ENCODE measurements at places on chromosomes 4 and X.

GRCh38 chr4:112214390-112215264 lies 17.0 kb upstream of the AP1AR start:
- peak; percentile 31 for DNase-seq

- no peak for DNase-seq
Observed at GRCh38 chr4:106104276-106104675, 209.0 kb downstream of the NPNT start.

GRCh38 chrX:68693481-68694434 lies 46.3 kb downstream of the STARD8 start:
- no peak for DNase-seq

- no peak for DNase-seq
Observed at GRCh38 chrX:88828011-88828410, 81.0 kb downstream of the CPXCR1 start.

DNA sequence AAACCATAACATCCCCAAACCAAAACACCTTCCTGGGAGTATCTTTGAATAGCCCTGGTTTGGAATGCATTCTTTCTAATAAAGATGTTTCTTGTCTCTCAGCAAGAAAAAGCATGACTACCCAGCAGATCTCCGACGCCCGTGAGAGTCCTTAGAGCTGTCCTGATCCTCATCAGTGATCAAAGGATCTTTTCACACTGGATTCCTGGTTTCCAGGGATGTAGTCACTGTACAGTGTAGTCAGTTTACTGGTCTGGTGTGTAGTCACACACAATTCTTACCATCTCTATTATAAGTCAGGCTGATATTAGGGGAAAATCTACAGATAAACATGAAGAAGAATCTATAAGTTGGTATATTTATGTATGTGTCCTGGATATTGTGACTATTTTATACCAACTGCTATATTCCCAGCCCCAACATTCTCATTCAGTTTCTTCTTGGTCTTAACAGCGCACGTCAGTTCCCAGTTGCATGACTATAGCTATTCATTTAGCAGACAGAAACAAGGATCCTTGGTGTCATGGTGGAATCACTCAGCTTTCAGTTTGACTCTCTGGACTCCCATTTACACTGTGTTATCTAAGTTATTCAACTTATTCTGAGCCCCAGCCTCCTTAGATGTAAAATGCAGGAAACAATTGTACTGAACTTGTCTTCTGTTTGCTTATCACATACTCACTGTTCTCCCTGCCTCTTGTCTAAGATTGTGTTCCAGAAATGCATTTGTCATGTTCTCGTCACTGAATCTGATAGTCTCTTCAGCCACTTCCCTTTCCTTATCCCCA lies 68.3 kb downstream of the SLIT2 start:
- DNase-seq, result no peak

DNA sequence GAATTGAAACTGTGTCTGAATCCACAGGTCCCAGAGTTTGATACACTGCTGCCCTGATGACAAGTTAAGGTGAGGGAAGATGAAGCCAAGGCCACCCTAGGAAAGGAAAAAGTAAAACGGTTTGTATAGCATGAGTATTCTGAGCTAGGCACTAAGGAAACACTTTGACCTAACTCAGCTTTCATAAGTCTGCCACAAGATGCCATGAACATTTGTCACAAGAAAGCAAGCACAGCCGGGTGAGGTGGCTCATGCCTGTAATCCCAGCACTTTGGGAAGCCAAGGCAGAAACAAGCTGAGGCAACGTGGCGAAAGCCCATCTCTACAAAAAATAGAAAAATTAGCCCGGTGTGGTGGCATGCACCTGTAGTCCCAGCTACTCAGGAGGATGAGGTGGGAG lies 34.2 kb downstream of the ELOVL6 start:
- no peak for DNase-seq

DNA sequence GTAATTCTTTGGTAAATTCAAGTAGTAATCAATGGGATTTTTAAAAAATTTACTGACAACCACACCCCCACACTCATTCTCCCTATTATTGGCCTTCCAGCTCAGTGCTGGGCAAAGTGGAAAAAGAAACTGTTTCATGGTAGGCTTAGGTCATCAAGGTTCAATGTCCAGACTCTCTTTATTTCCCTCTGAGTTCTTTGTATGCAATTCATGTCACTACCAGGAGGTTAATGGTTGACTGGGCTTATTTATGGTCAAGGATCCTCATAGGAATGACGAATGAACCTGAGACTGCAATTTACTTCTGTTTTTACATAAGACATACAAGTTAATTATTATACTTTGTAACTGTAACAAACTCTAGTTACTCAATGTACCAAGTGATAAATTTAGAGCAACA lies 403.2 kb downstream of the KLHL13 start:
- DNase-seq, result no peak

GRCh38 chr4:137896221-137896737 lies 345.9 kb downstream of the SLC7A11 start:
- DNase-seq, result no peak

DNA sequence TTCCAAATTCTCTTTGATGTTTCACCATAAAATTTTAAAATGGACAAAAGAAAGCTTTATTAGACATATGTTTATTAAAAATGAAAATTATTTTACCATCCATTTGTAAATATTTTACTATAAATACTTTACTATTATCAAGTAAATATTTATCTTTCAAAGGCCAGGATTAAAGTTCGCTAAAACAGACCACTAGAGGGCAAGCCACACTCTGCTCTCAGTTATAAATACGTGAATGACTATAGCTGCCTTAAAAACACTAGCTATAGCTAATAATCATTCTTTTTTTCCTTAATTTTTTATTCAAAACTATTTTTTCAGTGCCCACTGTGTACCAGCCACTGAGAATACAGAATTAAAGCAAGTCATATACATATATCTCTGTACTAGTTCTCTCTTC lies 38.6 kb downstream of the UNC5C start:
- no peak for DNase-seq

DNA sequence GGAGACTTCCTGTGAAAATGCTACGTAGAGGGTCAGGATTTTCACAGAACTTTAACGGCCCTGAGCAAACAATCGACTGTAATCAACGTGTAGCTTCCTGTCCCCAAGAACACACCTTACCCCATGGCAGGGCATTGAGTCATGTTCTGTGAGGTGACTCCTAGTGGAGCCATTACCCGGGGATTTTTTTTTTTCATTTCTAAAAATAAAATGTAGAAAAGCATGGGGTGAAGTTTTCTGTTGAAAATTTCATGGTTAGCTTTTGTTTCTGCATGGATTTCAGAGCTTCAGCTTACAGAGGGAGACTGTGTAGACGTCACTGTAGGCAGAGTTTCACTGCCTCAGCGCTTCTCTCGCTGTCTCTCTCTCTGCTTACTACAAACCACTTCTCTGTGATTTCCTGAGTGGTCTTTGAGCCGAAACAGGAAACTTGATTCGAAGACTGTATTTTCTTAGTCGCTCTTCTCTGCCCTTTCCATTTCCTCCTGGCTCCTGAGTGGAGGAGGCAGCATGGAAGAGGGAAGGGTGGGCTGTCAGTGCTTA lies 111.7 kb downstream of the NFKB1 start:
- peak; percentile 76 for DNase-seq

GRCh38 chr4:732486-732885 lies 26.9 kb downstream of the PCGF3 start:
- no peak for DNase-seq

DNA sequence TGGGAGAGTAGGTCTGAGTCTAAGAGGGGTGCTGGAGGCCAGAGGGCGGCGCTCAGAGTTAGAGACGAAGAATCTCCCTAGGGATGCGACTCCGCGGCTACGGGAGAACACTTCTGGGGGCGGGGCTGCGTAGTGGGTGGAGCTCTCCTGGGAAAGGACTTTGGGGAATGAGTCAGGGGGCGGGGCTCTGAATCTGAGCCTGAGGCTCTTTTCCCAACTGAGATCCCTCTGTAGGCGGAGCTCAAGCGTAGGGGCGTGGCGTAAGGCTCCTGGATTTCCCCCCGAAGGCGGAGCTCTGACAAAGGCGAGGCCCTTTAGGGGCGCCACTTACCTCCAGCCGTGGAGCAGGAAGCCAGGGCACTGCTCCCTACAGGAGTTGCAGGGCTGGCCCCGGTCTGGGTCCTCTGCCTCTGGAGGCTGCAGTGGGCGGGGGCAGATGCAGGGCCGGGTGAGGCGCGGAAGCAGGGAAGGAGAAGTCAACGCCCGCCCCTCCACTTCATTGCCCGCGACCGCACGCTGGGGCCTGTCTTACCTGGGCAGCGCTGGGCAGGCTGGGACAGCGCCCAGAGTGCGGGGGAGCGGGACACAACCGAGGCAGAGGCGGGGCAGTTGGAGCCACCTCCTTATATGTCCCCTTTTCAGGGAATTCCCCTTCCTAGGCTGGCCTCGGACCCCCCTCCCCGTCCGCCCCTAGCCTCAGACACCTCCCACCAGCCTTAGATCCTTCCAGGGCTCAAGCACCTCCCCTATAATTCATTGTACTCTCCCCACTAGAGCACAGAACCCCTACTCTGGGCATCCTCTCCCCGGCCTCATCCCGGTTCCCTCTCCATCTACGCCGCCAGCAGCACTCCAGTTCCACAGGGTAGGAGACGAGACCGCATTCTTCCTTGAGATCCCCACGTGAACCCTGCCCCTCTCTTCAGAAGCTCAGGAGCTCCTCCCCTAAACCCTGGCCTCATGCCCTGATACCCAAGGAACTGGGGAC lies 1.6 kb downstream of the PRICKLE3 start:
- DNase-seq, result no peak

DNA sequence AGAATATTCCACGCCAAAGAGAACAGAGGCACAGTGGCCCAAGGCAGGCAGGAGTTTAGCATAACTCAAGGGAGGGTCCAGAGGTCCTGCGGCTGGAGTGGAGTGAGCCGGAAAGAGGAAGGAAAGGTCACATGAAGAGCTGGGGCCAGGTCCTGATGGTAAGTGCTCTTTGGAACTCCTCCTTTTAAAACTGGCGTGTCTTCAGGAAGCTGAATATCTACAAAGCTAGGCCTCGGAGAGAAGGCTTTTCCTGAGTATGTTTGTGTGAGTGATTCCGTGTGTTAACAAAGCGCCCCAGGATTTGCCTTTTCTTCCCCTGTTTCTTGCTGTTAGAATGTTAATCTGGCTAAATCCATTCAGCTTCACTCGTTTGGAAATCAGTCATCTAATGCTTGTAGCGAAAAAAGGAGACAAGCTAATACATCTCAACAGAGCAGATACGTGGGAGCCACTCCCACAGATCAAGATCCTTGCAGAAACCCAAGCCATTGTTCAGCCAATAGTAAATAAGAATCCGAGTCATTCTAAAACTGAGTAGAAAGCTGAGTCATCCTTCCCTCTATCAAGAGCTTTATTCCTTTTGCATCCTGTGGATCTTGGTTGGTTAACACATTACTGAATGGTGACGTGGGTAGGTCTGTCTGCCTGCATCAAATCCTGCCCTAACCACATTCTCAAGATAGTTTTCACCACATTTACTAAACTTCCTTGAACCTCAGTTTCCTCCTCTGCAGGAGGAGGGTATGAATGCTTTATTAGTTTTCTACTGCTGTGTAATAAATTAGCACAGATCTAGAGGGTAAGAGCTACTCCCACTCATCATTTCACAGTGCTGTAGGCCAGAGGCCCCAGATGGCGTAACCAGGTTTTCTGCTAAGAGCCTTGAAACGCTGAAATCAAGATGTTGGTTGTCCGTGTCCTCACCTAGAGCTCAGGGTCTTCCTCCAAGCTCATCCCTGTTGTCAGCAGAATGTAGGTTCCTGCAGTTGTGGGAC lies 43.2 kb upstream of the RBM47 start:
- peak; percentile 33 for DNase-seq

GRCh38 chr4:18227880-18228279 lies 206.3 kb upstream of the LCORL start:
- no peak for DNase-seq

DNA sequence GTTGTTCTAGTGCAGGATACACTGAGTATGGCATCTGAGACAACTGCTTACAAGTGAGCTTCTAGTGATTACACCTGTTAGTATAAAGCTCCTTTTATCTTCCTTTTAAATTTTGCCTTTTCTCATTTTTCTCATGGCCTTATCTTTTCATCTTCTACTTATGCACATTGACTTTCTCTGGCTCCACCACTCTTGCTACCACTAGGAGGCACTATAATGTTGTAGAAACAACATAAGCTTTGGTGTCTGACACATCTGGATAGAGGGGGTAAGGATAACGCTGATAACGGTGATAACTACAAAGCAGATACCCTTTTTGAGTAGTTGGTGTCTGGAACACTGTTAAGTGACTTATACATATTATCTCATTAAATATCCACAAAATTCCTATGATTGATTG lies 187.4 kb upstream of the TEX13C start:
- DNase-seq, result peak; percentile 0

DNA sequence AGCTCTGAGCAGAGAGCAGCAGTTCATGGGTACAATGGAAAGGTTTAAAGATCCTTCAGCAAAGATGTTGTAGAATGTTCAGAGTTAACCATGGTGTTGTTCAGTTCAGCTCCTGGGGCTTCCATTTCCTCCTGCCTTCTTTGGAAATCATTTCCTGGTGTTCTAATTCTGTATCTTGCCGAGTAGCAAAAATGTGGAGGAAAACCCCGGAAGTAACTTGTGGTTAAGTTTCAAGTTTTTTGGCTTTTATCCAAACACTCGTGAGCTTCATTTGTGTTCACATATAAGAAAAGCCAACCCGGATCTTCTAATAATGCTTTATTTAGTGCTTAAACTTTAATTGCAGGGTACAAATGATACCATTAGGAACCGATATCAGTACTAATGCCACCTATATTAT lies 33.6 kb upstream of the ARX start:
- DNase-seq, result peak; percentile 11

- DNase-seq, result no peak
Observed at GRCh38 chr4:114267976-114268375, 288.5 kb upstream of the ARSJ start.

GRCh38 chr4:6109842-6110560 lies 90.3 kb downstream of the JAKMIP1 start:
- DNase-seq, result no peak

GRCh38 chrX:121407627-121408026 lies 360.2 kb downstream of the GLUD2 start:
- no peak for DNase-seq

DNA sequence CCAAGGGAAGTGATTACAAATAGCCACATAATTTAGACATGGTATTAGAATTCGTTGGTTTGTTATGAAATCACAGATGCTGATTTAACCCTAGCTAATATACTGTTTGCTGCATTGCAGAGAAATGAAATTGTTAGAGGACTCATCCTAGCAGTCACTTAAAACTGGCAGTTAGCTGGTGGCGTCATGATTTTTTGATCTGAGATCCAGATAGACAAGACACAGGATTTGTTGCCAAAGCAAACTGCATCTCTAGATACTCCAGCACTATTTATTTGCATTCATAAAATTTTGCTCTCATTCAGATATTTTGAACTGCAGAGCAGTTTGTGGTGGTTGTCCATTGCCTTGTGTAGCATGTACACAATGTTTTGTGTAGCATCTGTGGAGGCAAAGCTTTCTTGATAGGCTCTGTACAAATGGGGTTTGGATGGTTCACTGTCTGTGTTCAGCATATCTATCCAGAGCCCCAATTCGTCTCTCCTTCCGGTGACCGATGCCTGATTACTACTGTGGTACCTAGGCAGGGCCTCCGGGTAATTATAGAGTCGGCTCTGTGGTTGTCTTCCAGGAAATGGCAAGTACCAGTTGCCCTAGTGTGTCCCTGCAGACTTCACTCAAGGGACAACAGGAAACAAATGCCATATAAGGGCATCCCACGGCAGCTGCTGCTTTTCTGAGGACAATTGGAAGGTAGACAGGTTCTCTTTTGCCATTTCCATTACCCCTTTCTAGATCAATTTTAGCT lies 30.1 kb upstream of the SPARCL1 start:
- DNase-seq, result peak; percentile 34

Data from CD4-positive, alpha-beta T cell treated with Interleukin-4 for 4 hours (primary cell).